Fibroblast of skin of left quadriceps (primary cell): ENCODE measurements at places on chromosomes 13 and 19.

DNA sequence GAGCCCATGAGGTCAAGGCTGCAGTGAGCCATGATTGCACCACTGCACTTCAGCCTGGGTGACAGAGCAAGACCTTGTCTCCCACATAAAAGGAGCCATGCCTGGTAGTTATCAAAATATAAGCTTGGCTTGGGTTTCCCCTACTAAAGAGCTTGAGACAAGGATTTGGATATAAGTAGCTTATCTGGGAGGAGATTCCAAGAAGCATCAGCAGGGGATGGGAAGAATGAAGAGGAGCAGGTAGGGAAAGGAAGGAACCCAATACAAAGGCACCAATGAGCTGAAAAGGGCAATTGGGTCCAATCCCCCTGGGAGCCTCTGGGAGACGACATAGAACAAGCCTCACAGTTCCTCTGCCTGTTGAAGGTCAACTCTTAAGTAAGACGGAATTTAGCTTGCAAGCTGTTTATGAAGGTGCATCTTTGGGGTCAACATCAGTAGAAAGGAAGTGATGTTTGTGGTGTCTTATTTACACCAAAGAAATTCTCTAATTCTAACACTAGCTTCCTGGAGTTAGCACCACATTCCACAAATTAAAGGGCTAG is 7.4 kb upstream of the CLEC4G start:
- DNase-seq, result no peak

- DNase-seq, result peak; percentile 14
Observed at GRCh38 chr13:23828866-23829265, 60.3 kb downstream of the MIPEP start.

- no peak for DNase-seq
Observed at GRCh38 chr13:35927567-35928021, 203.6 kb downstream of the DCLK1 start.

DNA sequence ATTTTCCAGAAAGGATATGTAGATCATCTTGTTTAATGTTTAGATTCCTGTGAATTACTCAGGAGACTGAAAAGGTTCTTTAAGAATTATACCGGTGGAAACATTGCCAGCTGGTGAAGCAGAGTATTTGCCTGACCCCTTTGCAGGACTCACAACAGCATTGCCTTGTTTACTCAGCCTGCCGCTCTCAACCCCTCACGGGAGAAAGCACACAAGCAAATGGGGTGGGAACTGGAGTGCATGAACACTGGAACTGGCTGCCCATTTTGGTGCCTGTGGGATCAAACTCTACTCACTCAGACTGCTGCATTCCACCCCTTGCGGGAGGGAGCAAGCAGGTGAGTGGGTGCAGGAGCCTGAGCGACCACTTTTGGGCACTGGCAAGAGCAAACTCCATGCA is 804.7 kb upstream of the SLITRK1 start:
- DNase-seq, result no peak

DNA sequence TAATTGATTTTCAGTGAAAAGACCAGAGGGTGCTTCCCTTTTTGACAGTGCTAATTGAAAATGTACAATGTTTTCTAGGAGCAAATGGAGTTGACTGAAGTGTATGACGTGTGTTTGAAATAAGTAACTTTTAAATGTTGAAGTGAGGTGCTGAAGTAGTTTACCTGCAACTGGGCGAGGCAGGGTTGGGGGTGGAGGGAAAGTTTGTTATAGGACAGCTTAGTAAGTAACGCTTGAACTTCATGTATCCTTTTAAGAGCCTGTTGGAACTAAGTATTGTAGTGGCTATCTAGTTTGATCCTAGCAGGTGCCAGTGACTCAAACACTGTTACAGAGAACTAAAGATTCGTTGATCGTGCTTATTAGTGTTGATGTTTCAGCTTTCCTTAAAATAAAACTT is 5.9 kb downstream of the SLAIN1 start:
- DNase-seq, result no peak

GRCh38 chr19:41339936-41340335 is 13.8 kb downstream of the TGFB1 start:
- DNase-seq, result peak; percentile 57
